Mucosa of descending colon (tissue), 3 donors: ENCODE measurements at places on chromosomes 1 and 21. TPM values are rescaled to one million over a fixed set of nuclear protein-coding genes. Genes with fewer than 3 reads are reported as not detected.

Gene TAL1
- 3.0 TPM for total RNA-seq

Gene FCRL4
- 0.12 TPM for total RNA-seq

Gene FCRL2
- total RNA-seq, result 1.0 TPM

GRCh38 chr1:225707824-225708223, 54.9 kb upstream of the ENAH start:
- no peak for DNase-seq

GRCh38 chr1:194164755-194165154, 978.3 kb upstream of the B3GALT2 start:
- no peak for DNase-seq

Gene TMEM61
- total RNA-seq, result 17.9 TPM

Gene INTS3
- total RNA-seq, result 36.1 TPM

- no peak for DNase-seq
Observed at GRCh38 chr21:14559102-14559501, 13.0 kb upstream of the SAMSN1 start.

Gene FH
- total RNA-seq, result 103 TPM

Gene SCCPDH
- 15.5 TPM for total RNA-seq

GRCh38 chr21:33901412-33902288, 14.0 kb downstream of the ATP5PO start:
- DNase-seq, result no peak

DNA sequence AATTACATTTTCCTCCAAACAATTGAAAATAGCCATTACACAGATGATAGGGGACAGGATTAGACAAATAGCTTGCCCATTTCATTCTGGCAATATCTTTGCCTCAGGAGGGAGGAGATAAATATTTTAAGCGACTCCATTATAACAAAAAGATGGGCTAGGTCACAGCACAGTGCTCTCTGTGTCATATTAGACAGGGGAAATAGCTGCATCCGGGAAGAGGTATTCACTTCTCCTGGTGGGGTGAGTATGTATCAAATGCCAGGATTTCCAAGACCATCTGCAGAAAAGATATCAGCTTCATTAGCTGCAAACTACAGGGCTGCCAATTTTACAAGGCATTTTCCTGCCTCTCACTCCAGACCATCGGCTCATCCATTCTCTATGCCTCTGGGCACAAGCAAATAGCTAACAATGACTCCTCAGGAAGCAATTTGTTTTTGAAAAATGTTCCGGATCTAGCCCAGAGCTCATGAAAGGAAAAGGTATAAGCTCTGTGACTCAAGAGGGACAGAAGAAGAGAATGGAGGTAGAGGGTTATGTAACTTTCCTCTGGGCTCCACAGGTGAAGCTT, 41.9 kb upstream of the ANGPTL7 start:
- no peak for DNase-seq

Gene NLRP3
- 1.5 TPM for total RNA-seq

- no peak for DNase-seq
Observed at GRCh38 chr1:153190373-153190772, 12.9 kb upstream of the LELP1 start.

DNA sequence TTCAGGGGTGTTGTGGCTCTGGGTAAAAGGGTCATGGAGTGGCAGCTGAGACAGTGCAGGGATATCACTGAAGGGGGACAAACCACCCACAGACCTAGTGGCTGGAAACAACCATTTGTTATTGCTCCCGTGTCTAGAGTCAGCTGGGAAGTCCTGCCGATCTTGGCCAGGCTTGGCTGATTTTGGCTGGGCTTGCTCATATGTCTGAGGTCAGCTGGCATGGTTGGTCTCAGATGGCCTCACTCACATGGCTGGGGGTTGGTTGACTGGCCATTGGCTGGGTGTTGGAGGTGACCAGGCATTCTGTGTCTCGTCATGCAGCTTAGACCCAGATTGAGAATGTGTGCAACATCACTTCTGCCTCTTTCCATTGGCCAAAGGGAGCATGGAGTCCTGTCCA, 203.8 kb upstream of the POU3F1 start:
- DNase-seq, result no peak

GRCh38 chr1:27149084-27149761, 5.7 kb downstream of the SLC9A1 start:
- no peak for DNase-seq

DNA sequence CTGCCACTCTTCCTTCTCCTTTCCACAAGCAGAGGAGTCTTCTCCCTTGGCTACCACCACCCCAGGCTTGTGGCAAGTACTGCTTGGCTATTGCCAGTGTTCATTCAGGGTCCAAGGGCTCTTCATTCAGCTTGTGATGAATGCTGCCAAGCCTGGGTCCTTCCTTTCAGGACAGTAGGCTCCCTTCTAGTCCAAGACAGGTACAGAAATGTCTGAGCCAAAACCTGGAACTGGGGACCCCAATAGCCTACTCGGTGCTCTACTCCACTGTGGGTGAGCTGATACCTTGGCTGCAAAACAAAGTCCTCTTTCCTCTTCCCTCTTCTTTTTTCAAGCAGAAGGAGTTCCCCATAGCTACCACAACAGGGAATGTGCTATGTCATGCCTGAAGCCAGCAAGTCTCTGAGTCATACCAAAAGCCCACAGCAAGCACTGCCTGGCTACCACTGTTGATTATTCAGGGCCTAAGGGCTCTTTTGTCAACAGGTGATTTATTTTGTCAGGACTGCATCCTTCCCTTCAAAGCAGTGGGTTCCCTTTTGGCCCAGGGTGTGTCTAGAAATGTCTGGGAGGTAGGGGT, 268.9 kb downstream of the HHAT start:
- DNase-seq, result no peak

Gene CHAF1B
- total RNA-seq, result 4.7 TPM
